ENCODE measurements at places on chromosomes 11 and 22. TPM values are rescaled to one million over a fixed set of nuclear protein-coding genes. Genes with fewer than 3 reads are reported as not detected.

Gene IL17REL
- not detected for total RNA-seq

GRCh38 chr11:95068549-95068948, 1.8 kb downstream of the SRSF8 start:
- DNase-seq = peak; percentile 66

DNA sequence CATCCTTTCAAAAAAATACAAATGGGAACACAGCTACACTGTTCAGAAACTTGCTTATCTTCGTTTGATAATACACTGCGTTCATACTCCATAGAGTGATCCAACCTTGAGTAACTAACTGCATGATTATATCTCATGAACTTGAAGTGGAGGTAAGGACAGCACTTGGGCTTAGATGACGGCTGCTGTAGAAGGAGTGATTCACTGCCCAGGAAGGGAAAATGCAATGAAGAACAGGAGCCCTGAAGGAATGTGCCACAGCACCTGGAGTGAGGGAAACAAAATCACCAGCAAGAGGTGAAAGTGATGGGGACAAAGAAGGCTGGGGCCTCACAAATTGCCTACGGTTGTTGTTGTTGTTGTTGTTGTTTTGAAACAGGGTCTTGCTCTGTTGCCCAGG, 44.1 kb upstream of the SC5D start:
- no peak for DNase-seq

Gene OR2AG2
- not detected for total RNA-seq

Gene C11orf86
- not detected for total RNA-seq

- no peak for DNase-seq
These were observed 11.6 kb upstream of the APOBEC3B start for GRCh38 chr22:38970551-38970950.

- peak; percentile 59 for DNase-seq
These were observed 32.7 kb downstream of the FLI1 start for GRCh38 chr11:128726458-128727139.

DNA sequence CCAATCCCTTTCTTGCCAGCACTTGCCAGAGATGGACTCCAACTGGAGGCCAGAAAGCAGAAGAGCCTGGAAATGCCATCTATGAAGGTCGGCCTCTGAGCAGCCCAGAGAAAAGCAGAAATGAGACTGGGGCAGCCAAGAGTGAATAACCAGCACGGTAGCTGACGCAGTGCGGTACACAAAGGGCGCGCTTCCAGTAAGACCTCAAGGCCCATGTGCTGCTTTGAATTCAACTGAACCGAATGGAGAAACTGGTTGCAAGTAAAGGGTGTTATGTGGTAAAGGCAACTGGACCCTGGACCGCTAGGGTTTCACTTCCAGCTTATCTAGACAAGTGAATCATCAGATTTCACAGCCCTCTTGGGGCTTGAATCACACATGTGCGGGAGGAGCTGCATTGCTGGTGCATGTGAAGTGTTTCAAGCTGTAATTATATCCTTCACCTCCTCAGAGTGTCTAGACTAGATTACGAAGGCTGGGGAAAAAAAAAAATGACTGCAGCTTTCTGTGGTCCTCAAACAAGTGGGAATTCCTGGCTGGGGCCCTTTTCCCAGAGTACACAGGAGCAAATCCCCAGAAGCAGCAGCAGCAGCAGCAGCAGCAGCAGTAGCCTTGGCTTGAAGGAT, 128.9 kb downstream of the CCDC34 start:
- no peak for DNase-seq

GRCh38 chr22:26674211-26675190, 17.1 kb downstream of the MIAT start:
- DNase-seq = peak; percentile 5

DNA sequence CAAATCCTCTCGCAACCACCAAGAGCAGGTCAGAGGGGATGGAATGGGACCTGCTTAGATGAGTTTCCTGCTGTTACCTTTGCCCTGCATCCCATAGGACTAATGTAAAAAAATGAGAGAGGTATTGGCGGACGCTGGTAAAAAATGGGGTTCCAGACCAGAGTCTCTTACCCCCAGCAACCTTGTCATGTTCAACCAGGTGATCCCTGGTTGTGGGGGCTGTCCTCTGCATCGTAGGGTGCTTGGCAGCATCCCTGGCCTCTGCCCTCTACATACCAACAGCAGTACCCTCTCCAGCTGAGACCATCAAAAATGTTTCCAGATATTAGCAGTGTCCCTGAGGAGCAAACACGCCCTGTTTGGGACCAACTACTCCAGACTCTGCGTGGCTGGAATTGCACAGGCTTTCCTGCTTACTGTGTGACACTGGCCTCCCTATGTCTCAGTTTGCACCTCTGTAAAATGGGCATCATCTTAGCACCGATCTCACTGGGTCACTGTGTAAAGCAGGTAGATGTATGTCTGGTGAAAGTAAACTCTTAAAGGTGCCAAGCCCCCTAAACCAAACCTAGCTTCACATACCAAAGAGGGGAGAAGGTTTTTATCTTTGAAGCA, 1.5 kb downstream of the APOL6 start:
- DNase-seq = no peak

GRCh38 chr11:108561535-108561991, 32.0 kb downstream of the EXPH5 start:
- DNase-seq = no peak

DNA sequence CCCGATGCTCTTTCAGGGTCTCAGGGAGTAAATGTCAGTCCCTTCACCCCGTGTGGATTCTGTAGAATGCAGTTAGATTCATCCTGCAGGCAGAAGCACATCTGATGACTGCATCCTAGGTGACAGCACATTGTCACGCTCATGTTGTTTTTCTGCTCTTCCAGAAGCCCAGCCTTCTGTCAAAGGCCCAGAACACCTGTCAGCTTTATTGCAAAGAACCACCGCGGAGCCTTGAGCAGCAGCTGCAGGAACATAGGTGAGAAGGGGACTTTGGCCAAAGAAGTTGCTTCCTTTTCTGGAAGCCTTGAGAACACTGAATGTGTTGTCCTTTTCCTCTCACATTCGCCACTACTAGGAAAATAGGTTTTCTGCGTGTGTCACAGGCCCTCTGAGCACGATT, 43.7 kb downstream of the PPP2R1B start:
- no peak for DNase-seq

GRCh38 chr11:70605468-70605815, 207.1 kb downstream of the CTTN start:
- DNase-seq = no peak

- no peak for DNase-seq
These were observed 251.0 kb upstream of the UBASH3B start for GRCh38 chr11:122404571-122404970.

DNA sequence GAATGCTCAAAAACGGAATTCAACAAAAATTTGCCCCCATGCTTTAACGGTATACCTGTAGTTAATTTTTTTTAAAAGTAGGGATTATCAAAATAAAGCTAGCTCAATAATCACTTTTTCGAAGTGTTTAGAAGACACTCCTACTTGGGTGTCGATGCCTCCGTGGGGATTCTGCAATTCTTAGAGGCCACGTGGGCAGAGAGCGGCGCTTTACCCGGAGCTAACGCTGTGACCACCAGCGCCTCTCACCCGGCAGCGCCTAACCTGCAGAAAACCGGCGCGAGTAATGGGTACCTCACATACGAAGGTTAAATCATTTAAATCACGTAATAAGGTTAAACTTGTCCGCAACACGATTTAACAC, 583 bp downstream of the TAF1D start:
- DNase-seq = peak; percentile 48

Gene P2RY2
- not detected for total RNA-seq

GRCh38 chr11:57778318-57779037, 16.9 kb downstream of the CTNND1 start:
- DNase-seq = no peak

Gene KCNJ4
- total RNA-seq = not detected

GRCh38 chr22:37371491-37371890, 55.8 kb downstream of the ELFN2 start:
- DNase-seq = no peak

Gene OR52I2
- not detected for total RNA-seq

Gene SCARF2
- total RNA-seq = 3.1 TPM

Gene KCNJ5
- 0.05 TPM for total RNA-seq

DNA sequence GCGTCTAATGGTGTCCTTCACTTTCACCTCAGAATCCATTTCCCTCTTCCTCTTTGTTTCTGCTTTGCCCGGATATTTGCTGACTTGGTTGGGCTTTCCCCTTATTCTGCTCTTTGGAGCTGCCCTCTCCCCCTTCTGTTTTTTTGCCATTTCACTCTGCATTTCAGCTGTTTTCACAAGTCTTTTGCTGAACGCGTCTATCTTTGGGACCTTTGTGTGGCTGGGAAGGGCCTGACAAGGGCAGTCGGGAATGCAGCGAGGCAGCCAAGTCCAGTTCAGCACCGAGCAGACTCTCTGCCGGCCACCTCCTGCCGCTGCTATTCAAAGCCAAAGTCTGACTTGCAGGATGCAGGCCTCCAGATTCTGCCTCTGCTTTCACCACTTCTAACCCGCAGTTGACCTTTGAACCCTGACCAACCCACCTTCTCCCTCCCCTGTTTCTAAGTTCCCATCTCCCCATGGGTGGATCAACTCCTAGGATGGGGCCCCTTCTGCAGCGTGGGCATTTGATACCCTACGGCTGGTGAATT, 38.2 kb downstream of the FEZ1 start:
- DNase-seq = no peak

Gene KCNE3
- 0.08 TPM for total RNA-seq

- DNase-seq = no peak
These were observed 583.3 kb upstream of the TENM4 start for GRCh38 chr11:80024119-80024518.

GRCh38 chr11:17719938-17720795, 796 bp downstream of the MYOD1 start:
- no peak for DNase-seq

DNA sequence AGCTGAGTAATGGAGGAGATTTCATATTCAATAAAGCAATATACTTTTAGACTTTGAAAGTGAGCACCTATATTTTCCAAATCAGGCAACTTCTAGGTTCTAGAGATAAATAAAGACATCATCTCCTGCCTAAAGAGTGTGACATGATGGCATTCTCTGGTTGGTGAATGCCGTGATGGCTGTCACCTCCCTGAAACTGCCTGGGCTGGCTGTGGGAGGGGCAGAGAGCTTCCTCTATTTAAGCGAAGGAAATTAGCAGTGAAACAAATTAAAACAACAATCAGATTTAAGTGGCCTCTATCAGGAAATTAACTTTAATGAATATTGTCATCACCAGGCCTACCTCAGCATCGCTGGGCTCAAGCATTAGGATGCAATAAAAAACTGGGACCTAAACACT, 113.9 kb downstream of the ARL14EP start:
- DNase-seq = no peak

DNA sequence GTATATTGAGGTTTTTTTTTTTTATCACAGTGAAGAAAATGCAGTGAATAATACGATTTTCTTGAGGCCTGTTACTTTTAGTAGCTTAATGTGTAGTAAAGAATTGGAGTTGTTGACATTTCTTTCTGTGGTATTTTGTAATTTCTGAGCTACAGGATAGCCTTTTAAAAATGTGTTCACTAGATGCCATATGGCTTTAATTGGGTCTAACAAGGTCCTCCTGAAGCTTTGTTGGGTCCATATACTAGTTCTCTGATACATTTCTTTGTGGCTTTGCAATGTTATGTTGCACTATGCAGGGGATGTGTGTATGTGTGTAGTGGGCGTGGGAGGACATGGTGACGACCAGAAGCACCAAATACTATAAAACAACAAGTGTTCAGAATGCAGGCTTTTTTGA, 25.1 kb downstream of the FBXO7 start:
- no peak for DNase-seq

DNA sequence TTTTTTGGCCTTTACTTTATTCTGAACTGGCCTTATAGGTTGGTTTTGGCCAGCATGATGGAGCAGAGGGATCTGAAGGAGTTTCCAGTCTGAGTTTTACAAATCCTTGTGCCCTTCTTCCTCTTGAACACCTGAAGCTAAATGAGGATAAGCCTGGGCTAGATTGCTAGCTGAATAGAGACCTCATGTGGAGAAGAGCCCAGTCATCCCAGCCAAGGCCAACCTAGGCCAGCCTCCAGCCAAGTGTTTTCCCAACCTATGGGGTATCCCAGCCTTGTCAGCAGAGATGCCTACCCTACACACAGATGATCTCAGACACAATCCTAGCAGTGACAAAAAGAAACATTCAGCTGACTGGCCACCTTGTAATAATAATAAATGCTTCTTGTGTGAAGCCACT, 966 bp upstream of the CASP12 start:
- DNase-seq = no peak

Gene APOL4
- total RNA-seq = not detected

DNA sequence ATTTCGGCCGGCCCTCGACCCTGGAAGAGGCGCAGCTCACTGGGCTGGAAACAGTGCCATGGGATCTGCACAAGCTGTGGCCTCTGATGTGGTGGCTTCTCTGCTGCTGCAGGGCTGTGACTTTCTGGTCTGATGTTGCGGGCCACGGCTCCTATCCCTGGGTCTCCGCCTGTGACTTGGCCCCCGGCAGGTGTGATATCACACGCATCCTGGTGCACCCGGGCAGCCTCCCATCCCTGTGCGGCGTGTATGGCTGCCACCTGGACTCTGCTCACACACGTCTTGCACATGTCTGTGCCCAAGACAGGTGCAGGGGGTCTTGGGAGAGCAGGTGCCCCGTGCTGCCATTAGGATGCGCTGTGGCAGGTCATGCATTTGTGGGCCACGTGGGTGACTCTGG, 31.1 kb downstream of the GRAMD4 start:
- no peak for DNase-seq

GRCh38 chr11:69066122-69067112, 17.7 kb downstream of the TPCN2 start:
- DNase-seq = no peak

DNA sequence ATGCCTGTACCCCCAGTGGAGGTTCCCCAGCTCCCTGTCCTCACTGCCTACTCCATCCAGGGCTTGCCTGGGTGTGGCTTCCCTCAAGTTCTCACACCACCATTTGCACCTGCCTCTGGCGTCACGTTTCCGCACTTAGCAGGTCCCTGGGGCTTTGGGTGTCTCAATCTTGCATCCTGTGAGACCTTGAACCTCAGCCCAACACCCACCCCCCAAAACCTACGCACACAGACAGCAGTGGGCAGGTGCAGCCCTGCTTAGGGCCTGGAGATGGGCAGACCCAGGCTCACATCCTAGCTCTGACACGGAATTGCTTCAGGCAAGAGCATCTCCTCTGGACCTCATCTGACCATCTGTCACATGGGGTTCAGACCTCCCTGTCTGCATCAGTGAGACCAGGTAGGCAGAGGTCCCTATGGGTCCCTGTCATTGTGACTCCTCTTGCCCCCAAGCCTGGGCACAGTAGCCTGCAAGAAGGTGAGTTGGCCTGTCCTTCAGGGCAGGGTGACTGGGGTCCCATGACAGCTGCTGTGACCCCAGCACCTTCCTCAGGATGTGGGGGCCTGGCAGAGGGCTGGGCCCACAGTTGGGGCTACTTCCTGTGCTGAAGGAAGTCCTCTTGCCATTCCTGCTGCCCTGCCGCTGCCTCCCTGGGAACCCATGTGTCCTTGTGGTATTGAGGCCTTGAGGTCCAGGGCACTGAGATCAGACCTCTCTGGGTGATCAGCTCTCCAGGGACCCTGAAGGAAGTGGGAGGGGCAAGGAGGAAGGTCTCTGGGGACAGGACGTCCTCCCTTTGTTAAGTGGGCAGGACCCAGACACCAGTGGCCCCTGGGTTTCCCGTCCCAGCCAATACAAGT, 2.0 kb downstream of the SIPA1 start:
- DNase-seq = peak; percentile 88

GRCh38 chr11:2109541-2110019, 29.6 kb downstream of the IGF2 start:
- no peak for DNase-seq

All from CD4-positive, alpha-beta T cell (primary cell).